ENCODE measurements at places on chromosomes 12 and 14. TPM values are rescaled to one million over a fixed set of nuclear protein-coding genes. Genes with fewer than 3 reads are reported as not detected.

Gene CD69
- total RNA-seq: 5.8 TPM

DNA sequence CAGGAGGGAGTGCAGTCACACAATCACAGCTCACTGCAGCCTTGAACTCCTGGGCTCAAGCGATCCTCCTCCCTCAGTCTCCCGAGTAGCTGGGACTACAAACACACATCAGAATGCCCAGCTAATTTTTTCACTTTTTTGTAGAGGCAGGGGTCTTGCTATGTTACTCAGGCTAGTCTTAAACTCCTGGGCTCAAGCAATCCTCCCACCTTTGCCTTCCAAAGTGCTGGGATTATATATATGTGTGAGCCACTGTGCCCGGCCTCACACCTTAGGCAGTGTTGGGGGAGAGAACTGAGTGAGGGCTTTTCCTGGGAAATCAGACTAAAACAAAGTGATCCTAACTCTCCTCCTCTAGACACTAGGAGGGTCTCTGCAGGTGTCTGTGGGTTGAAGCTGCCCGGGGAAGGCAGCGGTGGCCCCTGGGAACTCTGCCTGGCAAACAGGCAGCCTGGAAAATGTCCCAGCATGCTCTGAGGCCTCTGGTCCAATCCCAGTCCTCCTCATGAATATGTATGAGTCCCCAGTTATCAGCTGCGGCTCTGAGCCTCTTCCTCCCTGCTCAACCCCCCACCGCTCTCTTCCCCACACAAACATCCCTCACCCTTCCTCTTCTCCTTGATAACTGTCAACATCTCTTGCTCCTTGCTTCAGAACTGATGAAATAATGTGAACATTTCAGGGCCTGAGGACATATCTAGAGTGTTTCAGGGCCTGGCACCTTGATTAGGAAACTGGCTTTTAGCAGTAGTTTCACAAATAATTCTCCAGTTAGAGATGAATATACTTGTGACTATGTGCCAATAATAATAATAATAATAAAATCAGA is 7.9 kb upstream of the NAA25 start:
- DNase-seq: no peak

DNA sequence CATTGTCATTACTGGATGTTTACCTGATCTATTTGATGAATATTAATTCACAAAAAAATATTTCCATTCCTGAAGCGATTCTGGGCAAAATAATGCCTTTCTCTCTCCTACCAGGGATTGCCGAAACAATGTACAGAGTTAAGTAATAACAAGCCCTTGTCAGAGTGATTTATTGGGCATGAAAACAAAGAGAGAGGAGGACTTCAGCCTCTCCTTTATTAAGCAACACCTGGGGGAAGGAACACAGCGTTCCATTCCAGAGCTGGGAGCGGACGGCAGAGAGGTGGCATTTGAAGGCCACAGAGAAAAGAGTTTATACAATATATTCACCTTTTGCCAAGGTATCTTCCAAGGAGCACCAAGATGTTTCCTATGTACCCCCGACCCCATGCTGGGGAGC is 165.8 kb downstream of the KSR2 start:
- no peak for DNase-seq

DNA sequence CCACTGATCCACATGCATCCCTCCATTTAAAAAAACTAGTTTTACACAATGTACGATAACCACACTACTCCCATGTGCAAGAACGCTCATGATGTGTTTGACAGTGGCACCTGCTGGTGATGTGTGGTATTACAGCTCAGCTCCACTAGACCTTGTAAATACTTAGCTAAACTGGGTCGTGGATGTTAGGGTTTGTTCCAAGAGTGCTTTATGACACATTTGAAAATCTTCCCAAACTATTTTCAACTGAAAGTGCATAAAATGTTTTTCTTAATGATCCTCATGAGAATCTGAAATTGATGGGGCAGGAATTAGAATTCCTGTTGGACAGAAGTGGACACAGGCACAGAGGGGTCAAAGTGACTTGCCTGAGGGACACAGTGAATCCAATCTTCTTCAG is 99.2 kb downstream of the SCARB1 start:
- no peak for DNase-seq

GRCh38 chr12:111180426-111181142 is 188.3 kb downstream of the PHETA1 start:
- DNase-seq: no peak

- no peak for DNase-seq
These were observed at the start of gene TMEM121 for GRCh38 chr14:105525861-105526775. Gene TMEM121, plus strand, starts transcription at chr14:105526583. Its CDS starts 2,252 bp downstream, at chr14:105528835.
